GDM1 (cell line): ENCODE measurements at places on chromosomes 5 and 9.

DNA sequence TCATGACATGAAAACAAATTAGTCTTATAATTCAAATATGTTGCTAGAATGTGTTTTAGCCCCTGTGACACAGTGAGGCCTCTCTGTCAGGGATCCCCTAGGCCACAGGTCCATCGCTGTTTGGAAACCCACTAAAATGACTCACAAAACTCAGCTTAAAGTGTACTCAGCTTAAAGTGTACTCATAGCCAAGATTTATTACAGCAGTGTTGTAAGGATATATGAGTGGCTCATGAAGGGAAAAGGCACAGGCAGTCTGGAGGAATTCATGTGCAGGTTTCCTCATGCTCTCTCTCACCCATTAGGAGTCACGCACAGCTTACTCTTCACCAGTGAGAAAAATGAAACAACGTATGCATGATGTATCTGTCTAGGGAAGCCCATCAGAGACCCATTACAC, 24.4 kb upstream of the TGFBI start:
- DNase-seq = no peak

DNA sequence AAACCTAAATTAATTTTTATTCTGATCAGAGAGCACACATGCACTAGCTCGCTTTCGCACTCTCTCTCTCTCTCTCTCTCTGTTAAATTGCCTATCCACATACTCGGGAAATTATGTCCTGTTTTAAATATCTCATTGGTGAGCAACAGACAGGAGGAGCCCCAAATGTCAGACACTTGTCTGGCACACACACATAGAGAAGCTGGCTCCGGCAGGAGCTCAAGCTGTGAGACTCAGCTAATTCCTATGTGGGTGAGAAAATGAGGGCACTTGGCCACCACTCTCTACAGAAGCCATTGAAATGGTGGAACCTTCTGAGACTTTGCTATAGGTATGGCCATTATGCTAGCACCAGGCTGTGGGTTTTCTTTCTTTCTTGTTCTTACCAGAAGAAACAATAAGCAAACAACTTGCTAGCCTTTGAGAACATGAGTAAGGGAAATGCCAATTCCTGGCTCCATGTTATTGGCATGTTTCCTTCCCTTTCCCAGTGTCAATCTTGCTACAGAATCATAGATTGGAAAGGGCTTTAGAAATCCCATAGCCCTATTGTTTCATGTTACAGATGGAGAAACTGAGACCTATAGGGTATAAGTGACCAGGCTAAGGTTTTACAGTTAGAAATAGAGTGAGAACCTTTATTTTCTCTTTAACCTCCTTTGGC, 9.0 kb downstream of the RFX3 start:
- no peak for DNase-seq

DNA sequence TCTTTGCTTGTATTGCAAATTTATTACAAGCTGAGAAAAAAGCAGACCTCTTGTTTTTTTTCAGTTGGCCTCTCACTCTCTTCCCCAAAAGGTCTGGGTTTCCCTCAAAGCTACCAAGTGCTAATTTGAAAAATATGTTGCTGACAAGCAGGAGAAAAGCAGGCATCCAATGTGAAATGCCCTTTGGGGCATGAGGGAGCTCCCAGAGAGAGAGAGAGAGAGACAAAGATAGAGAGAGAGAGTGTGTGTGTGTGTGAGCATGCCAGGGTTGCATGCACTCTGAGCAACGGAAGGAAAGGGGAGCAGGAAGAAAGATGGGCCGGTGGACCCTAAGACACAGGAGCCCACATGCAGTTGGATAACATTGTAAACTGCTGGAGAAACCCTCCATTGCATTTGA, 358.4 kb downstream of the TMEM38B start:
- DNase-seq = no peak

- DNase-seq = no peak
Measured at GRCh38 chr5:169025491-169025890, 275.4 kb downstream of the SLIT3 start.

GRCh38 chr9:103985077-103985476, 109.0 kb upstream of the SMC2 start:
- no peak for DNase-seq
